Central memory CD4-positive, alpha-beta T cell (primary cell): ENCODE measurements at places on chromosomes 12 and 14.
A peak's percentile ranks its signal among the peaks of the same experiment; 100 is the strongest.

- DNase-seq: no peak
Measured at GRCh38 chr12:123115409-123116121, 35.3 kb downstream of the PITPNM2 start.

DNA sequence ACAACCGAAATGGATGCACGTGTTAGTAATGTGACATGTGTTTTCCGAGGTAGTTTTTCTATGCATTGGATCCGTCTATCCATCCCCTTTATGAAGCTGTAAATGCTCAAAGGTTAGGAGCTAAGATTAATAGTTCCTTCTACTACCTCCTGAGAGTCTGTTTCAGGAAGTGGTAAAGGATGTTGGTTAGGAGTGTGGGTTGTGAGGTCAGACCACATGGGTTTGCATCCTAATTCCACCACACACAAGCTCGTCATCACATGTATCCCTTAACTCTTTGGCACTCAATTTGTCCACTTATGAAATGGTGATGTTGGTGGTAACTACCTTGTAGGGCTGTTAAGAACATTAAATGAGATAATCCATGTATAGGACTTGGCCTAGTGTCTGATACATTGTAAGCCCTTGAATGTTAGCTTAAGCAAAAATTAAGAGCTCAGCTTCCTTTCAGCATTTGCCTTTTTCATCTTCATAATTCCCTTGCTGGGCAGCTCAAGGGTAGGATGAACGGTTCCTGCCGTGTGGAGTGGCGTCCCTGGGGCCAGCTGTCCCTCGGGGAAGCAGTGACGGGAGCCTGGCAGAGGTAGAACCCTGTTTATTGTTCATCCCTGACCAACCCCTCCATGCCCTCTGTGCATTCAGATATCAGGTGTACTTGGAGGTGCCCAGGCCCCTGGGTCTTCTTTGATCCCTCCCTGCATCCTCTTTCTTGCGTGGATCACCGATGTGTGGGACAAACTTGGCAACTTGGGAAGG lies 52.3 kb downstream of the TSPAN9 start:
- DNase-seq: no peak

DNA sequence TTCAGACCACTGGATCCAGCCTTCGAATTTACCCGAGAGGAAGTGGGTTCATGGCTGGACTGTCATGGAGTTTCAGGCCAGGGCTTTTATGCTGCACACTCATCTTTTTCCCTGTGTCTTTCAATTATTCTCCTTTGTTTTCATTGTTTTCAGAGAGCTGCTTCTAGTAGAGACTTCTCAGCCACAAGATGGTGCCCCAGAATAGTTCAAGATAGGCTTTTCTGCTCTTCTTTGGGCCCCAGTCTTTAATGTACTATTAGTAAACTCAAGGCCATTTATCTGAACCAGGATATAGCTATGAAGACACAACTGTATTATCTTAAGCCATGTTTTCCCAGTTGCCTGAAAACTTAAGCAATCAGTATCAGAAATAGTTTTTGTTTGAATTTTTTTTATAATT lies 30.4 kb upstream of the PSMA6 start:
- DNase-seq: no peak

DNA sequence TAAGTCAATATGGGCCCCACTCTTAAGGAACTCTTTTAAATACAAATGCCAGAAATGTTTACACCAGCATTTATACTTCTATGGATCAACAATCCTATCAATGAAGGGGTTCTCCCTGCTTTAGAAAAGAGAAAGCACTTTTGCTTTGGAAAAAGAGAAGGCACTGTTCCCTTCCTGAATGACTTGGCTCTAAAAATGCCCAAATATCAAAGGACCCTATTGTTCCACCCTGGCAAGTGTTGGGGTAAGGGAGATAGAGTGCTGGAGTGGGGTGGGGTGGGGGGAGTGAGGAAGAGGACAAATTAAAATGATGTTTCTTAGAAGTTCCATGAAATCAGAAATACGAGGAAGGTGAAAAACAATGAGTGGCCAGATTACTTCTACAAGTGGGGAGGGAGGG lies 131.6 kb upstream of the GRIN2B start:
- no peak for DNase-seq

DNA sequence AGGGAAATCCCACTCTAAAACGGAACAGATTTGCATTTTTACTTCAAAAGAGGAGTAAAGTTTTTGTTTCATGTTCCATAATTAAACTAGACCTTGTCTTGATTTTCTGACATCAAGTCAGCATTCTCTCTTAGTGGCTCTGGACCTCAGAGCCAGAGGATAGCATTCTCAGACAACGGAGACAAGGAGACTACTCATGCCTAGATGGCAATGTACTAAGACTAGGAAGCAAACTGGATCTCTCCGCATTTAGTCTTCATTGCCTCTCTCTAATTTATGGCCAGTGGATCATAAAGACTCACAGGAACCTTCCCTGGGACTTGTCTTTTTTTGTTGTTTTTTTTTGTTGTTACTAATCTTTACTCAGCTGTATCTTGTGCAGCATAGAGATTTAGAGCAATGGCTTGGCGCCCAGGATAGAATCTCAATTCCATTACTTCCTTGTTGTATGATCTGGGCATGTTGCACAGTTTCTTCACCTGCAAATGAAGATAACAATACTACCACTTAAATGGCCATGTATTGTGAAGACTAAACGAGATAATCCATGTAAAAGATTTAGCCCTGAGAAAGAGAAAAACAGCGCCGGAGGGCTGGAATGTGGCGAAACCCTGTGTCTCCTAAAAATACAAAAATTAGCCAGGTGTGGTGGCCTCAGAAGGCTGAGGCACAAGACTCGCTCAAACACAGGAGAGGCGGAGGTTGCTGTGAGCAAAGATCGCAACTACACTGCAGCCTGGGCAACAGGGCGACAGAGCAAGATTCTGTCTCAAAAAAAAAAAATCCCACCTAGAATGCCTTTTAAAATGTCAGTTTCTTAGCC lies 4.0 kb upstream of the GEMIN2 start:
- DNase-seq: no peak

DNA sequence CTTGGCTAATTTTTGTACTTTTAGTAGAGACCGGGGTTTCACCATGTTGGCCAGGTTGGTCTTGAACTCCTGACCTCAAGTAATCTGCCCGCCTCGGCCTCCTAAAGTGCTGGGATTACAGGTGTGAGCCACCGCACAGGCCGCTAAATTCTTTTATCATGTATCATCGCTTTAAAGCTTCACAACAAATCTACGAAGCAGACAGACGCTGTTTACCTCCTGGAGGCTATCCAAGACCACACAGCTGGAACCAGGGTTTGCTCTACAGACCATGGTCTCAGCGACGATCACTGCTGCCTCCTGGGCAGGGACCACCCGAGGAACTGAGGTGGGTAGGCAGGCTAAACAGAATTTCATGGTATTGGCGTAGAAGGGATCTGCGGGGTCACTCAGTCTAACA lies 27.2 kb downstream of the KRT80 start:
- no peak for DNase-seq

GRCh38 chr12:54383041-54383609 lies 1.4 kb downstream of the ZNF385A start:
- no peak for DNase-seq

GRCh38 chr14:53744857-53745256 lies 211.8 kb downstream of the BMP4 start:
- no peak for DNase-seq

GRCh38 chr12:33589576-33590114 lies 150.0 kb upstream of the SYT10 start:
- DNase-seq: no peak

- no peak for DNase-seq
Measured at GRCh38 chr14:95535226-95536021, 574 bp downstream of the GLRX5 start.

DNA sequence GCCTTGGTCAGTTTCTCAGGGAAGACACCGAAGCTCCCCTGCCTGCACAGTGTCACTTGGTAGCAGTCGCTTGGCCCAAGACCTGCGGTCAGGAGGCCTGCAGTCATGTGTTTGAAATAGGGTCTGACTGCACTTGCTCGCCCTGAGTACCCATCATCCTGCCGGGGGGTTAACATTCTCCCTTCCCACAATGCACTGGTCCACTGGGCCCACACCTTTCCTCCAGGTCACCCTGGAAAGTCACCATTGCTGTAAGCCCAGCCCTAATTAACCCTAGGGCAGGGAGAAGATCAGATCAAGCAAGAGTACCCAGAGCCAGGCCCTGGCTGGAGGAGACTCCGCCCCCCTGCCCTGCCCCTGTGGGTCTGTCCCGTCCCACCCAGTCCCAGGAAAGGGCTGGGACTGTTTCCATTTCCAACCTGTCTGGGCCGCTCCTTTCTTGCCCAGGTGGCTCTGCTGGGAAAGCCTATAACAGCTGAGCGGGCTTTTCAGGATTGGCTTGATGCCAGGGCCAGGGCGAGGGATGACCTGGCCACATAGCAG lies 87.1 kb downstream of the ZFP36L1 start:
- no peak for DNase-seq

DNA sequence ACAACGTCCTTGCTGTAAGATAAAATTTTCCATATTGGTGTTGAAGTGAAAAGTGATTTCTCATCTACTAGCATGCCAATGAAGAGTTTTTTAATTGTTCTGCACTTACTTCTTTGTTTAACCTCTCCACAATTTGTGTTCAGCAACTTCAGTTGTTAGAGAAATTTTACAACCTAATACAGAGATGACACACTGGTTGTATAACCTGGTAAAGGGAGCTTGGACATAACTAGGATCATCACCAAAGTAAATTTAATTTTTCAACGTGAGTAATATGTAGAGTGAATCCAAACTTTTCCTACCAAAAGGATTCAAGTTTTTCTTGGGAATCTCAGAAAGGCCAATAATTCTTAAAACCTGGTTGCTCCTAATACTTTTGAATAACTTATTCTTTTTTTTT lies 13.4 kb upstream of the TAS2R43 start:
- DNase-seq: no peak

- peak; percentile 21 for DNase-seq
Measured at GRCh38 chr12:79886917-79887519, 47.9 kb downstream of the PPP1R12A start.

DNA sequence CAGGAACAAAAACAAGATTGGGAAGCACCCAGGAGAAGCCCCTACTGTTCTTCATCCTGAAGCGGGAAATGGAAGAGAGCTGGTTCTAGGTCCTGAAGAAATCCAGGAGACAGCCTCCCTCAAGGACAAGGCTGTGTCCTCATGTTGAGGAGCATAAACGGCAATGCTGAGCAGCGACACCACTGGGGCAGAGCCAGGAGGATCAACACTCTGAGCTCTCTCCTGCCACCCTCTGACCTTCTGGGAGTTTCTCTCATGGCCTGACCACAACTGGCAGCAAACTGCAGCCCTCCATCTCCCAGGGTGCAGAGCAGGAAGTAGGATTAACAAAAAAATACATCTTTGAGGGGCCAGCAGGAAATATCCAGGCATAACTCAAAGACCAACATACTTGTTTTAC lies 1292.2 kb upstream of the TMEM132C start:
- DNase-seq: no peak

GRCh38 chr12:76117751-76118150 lies 33.3 kb upstream of the NAP1L1 start:
- DNase-seq: no peak

GRCh38 chr12:60101715-60102114 lies 505.9 kb downstream of the SLC16A7 start:
- no peak for DNase-seq

DNA sequence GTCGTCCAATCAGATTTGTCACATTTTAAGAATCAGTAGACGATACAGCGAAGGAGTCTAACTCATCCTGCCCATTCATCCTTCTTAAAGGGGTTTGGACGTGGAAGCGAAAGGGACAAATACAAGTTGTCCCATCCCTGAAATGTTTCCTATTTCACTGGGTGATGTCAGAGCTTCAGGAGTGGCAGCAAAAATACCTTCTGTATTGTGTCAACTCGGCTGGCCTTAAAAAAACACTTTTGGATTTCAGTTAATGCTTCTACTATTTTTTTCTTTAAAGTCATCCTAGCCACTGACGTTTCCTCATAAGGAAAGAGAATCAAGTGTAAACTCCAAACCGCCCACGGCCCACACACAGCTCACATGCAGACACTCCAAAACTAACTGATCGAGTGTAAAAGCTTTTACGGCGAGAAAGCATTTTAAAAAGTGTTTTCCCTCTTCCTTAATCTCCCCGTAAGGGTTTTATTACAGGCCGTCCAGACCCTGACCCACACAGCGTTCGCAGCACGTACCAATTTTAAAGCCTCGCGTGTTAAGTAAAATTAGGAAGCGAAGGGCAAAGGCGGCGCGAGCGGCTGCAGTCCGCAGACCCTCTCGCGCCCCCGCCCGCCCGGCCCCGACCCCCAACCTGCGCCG lies 593 bp downstream of the CFL2 start:
- DNase-seq: peak; percentile 10

GRCh38 chr12:42679466-42679865 lies 89.9 kb upstream of the PRICKLE1 start:
- no peak for DNase-seq

DNA sequence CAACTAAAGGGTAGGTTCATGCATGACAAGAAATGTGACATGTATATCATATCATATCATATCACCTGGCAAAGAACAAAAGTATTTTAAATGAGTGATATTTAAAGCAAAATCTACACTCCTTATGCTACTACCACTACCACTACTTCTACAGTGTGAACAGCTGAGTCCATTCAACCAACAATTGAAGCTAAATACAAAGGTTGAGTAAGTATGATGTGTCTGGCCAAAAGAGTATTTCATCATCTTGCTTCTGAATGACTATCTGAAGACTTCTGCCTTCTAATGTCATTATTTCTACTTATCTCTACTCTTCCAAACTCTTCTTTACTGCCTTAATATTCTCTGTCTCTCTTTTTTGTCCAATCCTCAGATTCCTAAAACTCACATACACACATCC lies 292.6 kb upstream of the CAND1 start:
- DNase-seq: no peak

- no peak for DNase-seq
Measured at GRCh38 chr14:73162251-73162650, 25.9 kb downstream of the PSEN1 start.

- DNase-seq: no peak
Measured at GRCh38 chr14:94175747-94176146, 1.6 kb downstream of the PPP4R4 start.

DNA sequence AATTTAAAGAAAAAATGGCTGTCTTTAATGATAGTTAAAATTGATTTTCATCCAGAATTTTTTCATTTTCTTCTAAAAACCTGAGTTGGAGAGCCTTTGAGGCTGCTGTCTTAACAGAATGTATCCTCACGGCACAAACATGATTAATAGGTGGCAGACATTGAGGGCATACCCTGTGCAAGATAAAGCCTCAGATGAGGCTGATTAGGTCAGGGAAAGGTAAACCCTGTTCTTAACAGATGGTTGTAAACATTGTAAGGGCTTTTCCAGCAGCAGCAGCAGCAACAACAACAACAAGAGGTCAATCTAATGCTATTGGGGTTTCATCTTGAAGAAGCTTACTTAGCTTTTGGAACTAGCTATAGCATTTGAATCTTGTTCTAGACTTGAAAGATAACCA lies 17.4 kb downstream of the GNG2 start:
- DNase-seq: no peak

DNA sequence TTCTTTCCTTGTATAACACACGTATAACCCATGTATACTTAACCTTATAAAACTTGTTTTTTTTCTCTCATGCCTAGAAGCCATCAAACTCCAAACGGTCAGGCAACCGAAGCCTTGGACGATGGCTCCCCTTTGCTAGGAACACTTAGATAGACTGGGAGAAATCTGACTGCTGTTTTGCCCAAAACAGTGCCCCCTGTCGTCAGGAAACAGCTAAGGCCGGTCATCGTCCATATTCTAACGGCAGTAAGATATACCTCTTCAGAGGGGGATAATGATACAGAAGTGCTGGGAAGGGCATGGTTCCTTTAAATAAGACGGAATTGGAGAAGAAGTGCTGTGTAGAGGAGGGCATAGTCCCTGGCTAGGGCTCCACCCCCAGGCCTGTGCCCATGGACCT lies 130.5 kb downstream of the SLC41A2 start:
- peak; percentile 3 for DNase-seq

GRCh38 chr12:110528277-110528839 lies 26.2 kb downstream of the RAD9B start:
- DNase-seq: no peak
